NCI-H1417 treated with DMSO at 0.1 percent for 48 hours (cell line): ENCODE measurements at places on chromosomes 5 and 9.

- DNase-seq, result no peak
Observed at GRCh38 chr5:176810687-176811501, 535 bp downstream of the UNC5A start.

DNA sequence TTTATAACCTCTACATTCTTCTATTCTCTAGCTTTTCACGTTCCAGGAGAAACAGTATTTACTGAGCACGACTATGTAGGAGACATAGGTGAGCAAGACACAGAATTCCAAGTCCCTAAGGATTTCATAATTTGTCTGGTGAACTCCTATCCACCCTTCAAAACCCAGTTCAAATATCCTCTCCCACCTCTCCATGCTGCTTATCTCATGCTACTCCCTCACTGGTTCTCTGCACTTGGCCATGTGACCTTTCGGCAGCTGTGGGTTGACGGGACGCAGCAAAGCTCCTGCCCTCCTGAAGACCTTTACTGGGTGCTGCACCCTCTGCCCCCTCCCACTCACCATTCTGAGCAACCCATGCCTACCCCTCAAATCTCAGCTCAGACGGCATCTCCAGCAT, 173.2 kb downstream of the RGS3 start:
- no peak for DNase-seq

DNA sequence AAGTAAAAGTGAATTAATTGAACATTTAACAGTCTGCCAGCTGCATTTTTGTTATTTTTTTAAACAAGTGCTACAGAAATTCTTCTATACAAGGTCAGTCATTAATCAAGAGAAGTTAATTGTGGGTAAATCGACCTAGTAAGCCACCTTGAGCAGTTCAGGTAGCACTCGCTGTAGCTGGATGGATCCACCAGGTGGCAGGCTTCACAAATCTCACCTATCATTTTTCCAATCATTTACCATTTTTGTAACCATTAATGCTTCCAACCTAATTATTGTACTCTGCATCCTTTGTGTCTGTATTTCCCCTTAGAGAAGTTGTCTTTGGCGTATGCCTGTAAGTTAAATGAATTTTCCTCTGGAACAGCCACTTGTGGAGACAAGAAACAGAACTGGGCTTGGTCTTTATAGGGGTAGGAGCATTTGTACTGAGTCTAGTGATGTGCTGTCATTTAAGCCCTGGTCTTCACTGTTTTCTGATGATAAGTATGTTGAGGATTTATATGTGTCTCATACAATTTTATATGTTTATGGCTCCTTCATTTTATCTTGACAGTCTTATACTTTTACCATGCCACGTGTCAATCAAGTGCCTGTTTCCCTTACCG, 39.5 kb downstream of the CD180 start:
- no peak for DNase-seq

GRCh38 chr9:23822261-23823169, 3.5 kb downstream of the ELAVL2 start:
- no peak for DNase-seq

GRCh38 chr9:135805422-135806022, 101.8 kb downstream of the CAMSAP1 start:
- DNase-seq, result no peak
